ENCODE measurements at places on chromosomes 13 and 19.
A peak's percentile ranks its signal among the peaks of the same experiment; 100 is the strongest.

GRCh38 chr13:64680739-64681138, 2549.4 kb downstream of the PCDH9 start:
- DNase-seq: no peak

- DNase-seq: no peak
These were observed 54.0 kb upstream of the GTF3A start for GRCh38 chr13:27370305-27370872.

DNA sequence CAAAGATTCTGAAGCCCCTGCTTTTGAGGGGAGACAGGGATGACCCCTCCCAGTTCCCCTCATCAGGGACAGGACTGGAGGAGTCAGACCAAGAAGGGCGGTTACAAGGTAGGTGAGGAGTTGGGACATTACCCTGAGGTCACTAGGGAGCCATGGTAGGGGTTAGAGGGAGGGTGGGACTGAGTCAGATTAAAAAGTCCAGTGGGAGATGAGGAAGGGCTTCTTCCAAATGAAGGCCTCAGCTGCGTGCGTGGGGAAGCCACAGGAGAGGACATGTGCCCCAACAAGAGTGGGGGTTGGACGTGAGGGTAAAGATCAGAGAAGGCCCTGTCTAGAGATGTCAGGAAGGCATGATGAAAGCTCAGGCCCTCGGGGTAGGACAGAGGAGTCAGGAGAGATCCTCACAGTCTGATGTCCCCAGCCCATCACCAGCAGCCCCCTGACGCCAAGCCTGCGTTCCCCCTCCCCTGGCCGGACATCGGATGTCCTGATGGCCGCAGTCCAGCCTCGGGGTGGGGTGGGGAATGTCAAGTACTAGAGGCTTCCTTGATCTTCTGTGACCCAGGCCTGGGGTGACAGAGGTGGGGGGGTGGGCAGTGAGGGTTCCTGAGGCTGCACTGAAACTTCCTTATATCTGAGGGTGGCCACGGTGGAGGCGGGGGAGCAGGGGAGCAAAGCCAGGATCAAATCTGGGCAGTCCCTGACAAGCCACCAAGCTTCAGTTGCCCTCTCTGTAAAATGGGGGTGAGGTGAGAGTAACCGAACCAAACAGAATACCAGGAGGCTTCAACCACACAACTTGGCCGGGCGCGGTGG, 6.5 kb upstream of the MFSD12 start:
- no peak for DNase-seq

DNA sequence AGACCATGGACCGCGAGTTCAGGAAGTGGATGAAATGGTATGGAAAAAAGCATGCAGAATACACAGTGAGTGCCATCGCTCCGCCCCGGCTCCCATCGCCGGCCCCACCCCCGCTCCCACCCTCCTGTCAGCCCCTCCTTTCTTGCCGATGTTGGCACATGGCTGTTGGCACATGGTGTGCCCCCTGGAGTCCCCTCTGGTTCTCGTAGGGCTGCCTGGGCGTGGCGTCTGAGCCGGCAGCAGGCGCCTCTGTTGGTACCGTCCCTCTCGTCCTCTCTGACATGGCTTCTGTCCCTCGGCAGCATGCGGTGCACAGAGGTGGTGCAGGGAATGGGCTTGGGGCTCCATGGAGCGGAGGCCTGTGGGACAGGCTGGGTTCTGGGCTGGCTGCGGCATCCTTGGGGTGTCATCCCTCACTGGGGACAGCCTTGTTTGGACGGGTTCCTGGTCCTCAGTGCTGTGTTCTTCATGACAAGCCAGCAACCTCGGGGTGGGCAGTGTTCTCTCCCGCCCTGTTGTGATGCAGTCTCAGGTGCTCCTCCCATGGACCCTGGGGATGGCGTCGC, 30.9 kb downstream of the DOT1L start:
- DNase-seq: no peak

DNA sequence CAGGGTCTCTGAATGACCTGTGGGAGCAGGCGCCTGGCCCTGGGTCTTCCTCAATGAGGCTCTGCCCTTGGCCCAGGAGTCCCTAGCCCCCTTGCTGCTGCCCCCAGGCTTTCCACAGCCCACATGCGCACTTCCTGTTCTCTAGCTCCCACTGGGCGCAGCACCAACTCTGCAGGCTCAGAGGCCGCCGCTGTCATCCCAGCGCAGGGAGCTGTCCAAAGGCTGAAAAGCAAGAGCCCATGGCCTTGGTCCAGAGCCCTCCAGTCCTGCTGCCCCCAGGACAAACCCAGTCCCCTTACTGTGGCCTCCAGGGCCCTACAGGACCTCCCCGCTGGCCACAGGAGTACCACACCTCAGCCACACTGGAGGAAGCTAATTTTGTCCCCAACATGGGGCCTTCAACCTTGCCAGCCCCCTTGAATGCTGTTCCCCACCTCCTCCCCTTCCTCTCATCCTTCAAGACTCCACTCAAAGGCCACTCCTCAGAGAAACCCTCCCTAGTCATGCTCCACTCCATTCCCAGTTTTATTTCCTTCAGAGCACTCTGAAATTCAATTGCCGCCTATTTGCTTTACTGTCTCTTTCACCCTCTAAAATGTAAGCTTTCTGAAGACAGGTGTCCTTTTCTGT, 8.0 kb upstream of the POU2F2 start:
- peak; percentile 31 for DNase-seq

DNA sequence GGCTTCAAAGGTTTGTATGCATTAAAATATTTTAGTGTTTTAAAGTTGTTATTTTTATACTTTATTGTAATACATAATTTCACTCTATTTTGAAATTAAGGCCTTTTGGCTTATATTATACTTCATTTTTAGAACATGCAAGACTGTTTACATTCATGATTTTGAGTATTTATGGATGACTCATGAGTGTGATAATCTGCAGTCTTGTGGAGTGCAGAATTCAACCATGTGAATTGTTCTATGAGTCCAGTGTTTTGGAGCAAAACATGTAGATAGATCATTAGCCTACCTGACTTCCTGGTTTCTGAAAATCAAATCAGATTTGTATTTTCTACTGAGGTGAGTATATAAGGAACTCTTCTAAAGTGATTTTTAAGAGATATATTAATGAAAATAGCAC, 241.8 kb downstream of the PCCA start:
- DNase-seq: no peak

GRCh38 chr19:13104360-13104847, 1.7 kb upstream of the LYL1 start:
- no peak for DNase-seq

DNA sequence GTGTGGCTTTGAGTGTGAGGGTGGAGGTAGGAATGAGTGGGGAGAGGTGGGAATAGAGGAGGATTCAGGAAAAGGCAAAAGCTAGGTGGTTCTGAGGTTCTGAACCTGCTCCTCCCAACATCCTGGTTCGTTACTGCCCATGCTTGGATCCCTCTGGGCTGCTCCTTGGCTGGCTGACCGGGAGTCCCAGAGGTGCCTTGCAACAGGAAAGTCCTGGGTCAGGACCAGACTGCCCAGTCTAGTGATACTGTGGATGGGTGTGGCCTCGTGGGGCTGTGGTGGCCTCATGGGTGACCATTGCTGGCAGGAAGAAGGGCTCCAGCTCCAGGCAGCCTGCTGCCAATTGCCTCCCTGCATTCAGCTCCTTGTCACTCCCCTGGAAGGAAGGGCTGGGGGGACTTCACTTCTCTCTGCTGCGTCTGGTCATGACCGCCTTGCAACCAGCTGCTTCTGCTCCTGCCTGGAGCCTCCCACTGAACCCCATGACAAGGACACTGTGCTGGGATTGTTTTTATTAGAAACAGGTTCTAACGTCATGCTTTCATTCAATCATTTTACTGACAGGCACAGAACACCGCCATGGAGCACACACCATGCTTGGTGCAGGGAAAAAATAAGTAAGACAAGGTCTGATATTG, 61.5 kb upstream of the UBL3 start:
- DNase-seq: no peak

GRCh38 chr13:88526186-88526852, 855.1 kb downstream of the SLITRK5 start:
- DNase-seq: no peak

- DNase-seq: peak; percentile 42
These were observed 11.3 kb downstream of the GTPBP3 start for GRCh38 chr19:17348700-17349099.

DNA sequence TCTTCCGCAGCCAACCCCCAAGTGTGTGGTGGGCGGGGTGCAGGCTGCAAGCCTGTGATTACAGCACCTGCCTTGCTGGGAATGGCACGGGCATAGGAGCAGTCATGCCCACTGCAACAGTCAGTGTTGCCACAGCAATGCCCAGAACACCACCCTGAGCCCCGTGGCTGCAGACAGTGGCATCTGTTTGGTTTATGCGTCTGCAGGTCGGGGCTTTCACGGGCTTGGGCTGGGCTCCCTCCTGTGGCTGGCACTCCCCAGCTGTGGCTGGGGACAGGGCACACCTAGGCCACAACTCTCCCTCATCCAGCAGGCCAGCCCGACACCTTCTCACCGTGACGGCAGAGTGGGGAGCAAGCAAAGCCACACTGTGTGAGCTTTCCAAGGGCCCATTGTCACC, 115.3 kb upstream of the C1QTNF9B start:
- no peak for DNase-seq

GRCh38 chr19:58579473-58580142, 6.5 kb upstream of the MZF1 start:
- no peak for DNase-seq

DNA sequence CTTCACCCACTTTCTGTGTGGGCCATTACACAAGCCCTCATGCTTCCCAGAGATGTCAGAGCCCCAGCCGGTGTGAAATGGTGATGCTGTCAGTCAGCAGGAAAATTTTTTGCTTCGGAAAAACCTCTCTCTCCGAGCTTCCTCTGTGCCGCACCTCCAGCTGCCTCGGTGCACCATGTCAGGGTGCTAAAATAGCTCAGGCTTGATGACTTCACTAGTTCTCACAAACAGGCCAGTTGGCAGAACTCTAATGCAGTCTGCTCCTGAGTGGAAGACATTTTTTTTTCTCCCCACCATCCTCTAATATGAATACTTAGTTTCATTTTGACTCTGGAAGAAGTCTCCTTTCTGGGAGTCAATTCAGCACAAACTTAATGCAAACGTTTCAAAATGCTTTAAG, 71.3 kb downstream of the KLF12 start:
- no peak for DNase-seq

- DNase-seq: peak; percentile 25
These were observed 344.1 kb downstream of the RFC3 start for GRCh38 chr13:34161931-34162543.

DNA sequence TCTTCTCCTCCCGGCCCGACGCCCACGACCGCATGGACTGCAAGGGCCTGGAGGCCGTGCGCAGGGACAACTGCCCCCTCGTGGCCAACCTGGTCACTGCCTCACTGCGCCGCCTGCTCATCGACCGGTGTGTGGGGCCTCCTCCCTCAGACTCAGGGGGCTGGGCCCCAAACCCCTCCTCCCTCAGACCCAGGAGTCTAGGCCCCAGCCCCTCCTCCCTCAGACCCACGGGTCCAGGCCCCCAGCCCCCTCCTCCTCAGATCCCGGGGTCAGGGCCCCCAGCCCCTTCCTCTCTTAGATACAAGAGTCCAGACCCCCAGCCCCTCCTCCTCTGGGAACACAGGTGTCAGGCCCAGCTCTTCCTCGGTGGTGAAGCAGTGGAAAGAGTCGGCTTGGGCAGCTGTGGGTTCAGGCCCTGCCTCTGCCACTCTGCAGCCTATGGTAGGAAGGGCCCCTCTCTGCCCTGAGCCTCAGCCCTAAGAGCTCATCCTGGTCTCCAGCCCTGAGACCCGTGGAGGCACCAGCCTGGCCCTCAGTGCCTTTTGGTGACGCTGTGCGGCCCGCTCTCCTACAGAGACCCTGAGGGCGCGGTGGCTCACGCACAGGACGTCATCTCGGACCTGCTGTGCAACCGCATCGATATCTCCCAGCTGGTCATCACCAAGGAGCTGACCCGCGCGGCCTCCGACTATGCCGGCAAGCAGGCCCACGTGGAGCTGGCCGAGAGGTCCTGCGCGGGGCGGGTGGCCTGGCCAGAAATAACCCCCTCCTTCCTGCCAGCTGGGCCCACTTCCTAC, 3.7 kb upstream of the SPIB start:
- peak; percentile 33 for DNase-seq

GRCh38 chr19:32333227-32333626, 12.2 kb upstream of the ZNF507 start:
- no peak for DNase-seq

DNA sequence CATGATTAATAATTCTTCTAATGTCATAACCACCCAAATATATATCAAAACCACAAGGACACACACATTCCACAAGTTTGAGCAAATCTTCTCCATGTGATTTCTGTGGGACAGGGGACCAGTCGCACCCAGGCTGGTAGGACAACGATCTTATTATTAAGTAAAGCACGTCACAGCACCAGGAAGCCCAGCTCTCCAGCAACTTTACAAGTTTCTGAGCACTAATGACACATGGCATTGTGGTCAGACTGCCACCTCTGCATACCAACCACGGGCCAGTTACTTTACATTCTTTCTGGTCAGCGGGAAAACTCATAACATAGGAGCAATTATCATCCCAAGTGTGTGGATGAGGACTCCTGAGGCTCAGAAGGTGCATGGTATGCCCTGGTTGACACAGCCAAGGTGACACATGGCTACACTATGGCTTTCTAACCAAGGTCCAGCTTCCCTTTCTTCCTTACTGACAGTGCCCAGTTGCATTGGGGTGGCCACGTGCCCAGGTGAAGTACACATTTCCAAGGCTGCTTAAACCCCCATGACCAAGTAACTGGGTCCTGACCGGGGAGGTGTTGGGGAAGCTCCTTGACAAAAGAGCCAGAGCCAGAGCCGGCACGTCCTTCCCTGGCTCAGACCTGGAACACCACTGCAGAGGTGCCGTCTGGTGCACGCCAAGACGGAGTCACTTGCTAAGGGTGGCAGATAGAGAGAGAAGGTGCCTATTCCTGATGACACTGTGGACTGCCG, 27.4 kb downstream of the LATS2 start:
- no peak for DNase-seq

DNA sequence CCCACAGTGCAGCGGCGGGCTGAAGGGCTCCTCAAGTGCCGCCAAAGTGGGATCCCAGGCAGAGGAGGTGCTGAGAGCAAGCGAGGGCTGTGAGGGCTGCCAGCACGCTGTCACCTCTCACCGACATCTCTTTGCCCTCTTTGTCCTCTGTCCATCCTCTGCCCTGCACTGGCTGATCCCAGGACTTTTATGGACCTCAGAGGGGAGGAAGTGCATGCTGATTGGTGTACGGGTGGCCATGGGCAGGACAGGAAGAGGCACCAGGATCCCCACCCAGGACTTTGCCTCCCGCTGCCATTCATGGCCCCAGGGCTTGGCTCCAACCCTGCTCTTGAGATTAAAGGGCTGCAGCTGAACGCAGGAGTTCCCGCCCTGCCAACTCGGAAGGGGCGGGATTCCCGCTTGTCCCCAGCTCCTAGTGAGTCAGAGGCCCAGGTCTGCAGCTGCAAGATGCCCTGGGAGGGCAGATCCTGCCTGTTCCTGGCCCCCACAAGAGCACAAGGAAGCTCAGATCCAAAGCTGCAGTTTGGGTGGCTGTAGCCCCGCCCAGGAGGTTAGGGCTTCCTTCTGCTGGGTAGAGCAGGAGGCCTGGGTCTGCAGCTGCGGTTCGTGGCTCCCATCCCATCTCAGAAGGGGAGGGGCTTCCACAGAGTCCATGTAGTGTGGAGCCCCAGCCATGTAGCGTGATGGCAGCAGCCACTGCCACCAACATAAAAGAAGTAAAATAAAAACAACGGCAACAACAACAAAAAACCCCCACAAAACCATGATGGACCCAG, 1716.7 kb downstream of the SLITRK1 start:
- DNase-seq: no peak
